NCI-H2107 (cell line): ENCODE measurements at places on chromosomes 4 and X.
A peak's percentile ranks its signal among the peaks of the same experiment; 100 is the strongest.

GRCh38 chr4:6118201-6118600, 82.1 kb downstream of the JAKMIP1 start:
- DNase-seq: no peak

GRCh38 chrX:1946974-1947373, 332.1 kb downstream of the ASMT start:
- DNase-seq: no peak

- no peak for DNase-seq
Observed at GRCh38 chr4:143241892-143242291, 57.2 kb downstream of the USP38 start.

DNA sequence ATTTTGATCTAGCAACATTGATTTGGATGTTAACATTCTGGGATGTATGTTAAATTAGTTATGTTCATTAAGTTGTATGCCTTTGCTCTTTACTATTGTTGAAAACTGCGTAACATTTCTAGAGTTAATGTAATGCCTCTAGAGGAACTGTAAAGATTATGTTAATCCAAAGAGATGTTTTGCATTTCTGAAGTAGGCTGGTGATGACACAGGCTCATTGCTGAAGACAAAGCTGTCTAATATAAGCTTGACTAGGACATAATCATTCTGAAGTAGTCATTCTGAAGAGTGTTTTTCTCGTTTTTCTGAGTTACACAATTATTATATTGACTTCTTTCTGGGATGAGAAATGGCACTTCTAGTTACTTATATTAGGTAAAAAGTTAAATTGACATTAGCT, 72.9 kb downstream of the LRP2BP start:
- no peak for DNase-seq

DNA sequence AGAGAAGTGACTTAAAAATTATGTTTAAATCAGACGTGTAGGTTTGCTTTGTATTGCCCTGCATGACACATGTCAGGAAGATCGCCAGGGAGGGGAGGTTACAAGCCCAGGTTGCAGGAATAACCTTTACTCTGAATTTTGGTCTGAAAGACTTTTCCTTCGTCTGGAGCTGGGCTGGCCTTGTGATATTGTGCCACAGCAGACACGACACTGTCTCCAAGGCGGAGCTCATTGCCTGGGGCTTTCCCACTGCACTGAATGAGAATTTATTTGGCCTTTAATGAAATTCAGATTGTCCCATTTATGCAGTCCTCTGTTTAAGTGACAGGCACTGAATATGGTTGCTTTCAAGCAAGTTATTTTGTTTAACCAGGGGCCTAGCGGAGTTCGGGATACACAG, 45.1 kb downstream of the RHOH start:
- no peak for DNase-seq

GRCh38 chr4:159767406-159767805, 664.5 kb downstream of the RAPGEF2 start:
- DNase-seq: no peak

GRCh38 chrX:11778230-11778629, 20.2 kb downstream of the MSL3 start:
- DNase-seq: no peak

- DNase-seq: no peak
Observed at GRCh38 chr4:33940281-33940680, 2304.0 kb downstream of the ARAP2 start.

- DNase-seq: no peak
Observed at GRCh38 chrX:153608376-153608775, 9.4 kb upstream of the CCNQ start.

- peak; percentile 20 for DNase-seq
Observed at GRCh38 chr4:6591313-6591712, 16.3 kb downstream of the MAN2B2 start.

DNA sequence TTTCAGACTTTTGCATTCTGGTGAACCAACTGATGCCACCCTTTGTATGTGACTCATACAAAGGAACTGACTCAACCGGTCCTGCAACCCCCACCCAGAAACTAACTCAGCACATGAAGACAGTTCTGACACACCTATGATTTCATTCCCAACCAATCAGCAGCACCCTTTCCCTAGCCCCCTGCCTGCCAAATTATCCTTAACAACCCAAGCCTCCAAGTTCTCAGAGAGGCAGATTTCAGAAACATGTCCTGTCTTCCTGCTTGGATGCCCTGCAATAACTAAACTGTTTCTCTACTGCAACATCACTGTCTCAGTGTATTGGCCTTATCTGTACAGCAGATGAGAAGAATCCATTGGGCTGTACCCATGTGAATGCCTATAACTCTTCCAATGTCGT, 284.7 kb downstream of the CAMK2D start:
- no peak for DNase-seq

- no peak for DNase-seq
Observed at GRCh38 chr4:174016251-174016650, 267.2 kb downstream of the FBXO8 start.

DNA sequence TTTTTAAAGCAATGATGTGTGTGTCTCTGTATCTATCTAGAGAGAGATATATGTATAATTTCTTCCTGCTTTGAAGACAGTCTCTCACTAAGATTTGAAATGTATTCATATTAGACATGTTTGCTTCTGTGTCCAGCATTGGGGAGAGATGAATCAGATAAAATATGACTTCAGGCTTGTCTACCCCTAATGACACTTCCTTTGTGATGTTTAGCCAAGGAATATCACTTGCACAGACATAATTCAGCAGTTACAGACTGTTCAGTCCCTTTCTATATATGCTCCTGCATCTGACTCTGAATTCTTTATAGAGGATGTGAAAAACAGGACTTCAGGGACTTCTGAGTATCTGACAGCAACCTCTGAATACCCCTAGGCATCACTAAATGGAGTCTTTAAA, 158.4 kb downstream of the DCLK2 start:
- DNase-seq: no peak

GRCh38 chr4:165464813-165465381, 86.1 kb downstream of the CPE start:
- no peak for DNase-seq

GRCh38 chr4:154577324-154577723, 13.2 kb downstream of the FGA start:
- no peak for DNase-seq

- DNase-seq: no peak
Observed at GRCh38 chr4:13430834-13431568, 53.1 kb downstream of the RAB28 start.

DNA sequence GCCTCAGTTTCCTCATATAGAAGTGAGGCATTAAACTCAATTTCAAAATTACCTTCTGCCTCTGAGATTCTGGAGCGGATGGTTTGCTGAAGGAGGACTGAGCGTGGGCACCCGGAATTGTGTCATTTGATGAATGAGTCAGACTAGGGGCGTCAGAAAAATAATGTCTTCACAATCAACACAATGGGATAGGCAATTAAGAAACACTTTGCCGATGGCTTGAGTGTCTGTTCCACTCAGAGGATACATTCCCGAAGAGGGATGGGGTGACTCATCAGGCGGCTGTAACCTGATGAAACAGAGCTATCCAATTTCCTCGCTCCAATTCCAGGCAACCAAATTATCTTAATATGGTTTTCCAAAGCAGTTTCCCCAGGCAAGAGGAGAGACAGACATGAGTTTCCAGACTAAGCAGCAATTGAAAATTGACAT, 1.2 kb upstream of the CHRNA9 start:
- DNase-seq: peak; percentile 53

DNA sequence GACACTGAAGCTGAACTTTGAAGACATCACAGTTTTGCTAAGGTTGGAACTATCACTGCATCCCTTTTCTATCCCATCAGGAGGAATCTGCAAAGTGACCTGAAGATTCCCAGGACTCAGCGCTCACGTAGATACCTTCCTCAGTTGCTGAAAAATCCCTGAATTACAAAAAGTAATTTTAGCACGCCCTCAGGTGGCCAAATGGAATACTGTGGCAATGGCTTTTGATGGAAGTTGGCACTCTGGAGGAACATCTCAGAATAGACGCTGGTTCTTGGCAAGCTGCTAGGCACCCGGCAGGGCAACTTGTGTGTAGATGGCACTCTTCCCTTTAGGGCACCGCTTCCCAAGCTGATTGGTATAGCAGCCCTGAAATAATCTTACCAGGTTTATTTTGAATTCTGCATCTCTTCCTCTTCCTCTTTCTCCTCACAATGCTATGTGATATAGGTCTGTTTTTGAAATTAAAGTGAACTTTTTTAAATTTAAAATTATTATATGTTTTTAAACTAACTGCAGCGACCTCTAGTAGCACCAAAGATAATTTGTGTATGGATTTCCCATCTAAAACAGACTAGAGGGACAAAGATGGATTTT, 16.3 kb upstream of the ESX1 start:
- DNase-seq: peak; percentile 43

DNA sequence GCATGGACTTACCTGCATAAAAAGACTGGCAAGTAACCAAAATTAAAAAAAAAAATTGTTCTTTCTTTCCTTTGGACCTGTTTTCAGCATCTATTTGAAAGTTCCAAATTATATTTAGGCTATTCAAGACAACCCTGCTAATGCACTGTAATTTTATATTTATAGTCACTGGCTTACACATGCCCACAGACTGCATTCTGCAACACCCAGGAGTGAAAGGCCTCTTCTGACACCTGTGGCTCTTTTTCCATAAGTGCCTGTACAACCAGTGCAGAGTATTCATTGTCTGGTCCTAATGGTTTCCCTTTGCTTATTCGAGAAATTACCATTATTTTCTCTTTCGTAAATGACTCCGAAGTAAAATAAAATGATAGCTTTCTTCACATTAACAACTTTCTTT, 143.3 kb downstream of the RNF150 start:
- DNase-seq: no peak

GRCh38 chr4:162557516-162558106, 393.8 kb upstream of the FSTL5 start:
- DNase-seq: no peak

DNA sequence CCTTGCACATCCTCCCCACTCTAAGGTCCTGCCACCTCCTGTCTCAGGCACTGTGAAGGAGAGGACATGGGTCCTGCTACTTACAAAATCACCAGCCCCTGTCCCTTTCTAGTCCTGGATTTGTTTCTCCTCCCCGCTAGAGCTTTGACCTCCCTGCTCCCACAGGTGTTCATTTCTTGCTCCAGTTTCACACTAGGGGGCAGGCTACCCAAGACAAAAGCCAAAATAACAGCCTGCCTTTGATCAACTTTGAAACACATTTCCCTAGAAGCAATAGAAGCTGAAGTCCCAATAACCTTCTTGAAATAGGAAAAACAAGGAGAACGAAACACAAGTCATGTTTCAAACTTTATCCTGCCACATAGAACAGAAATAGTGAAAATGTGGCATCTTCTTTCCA, 164.4 kb downstream of the QDPR start:
- DNase-seq: no peak

GRCh38 chr4:21898101-21898500, 50.5 kb downstream of the KCNIP4 start:
- DNase-seq: no peak

GRCh38 chr4:100936661-100937375, 410.5 kb downstream of the PPP3CA start:
- DNase-seq: no peak

DNA sequence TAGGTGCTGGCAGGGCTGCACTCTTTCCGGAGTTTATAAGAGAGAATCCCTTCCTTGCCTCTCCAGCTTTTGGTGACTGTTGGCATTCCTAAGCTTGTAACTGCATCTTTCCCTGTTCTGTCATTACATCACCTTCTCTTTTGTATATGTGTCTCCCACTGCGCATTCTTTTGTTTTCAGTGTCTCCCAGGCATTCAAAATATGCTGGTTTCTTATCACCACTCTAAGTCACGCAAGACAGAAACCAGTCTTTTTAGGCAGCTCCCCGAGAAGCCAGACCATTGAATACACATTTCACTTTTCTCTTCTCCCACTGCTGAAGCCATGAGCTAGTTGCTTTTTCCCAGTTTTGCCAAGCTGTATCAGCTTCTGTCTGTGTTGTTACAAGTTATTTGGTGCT, 71.0 kb downstream of the LAS1L start:
- no peak for DNase-seq

DNA sequence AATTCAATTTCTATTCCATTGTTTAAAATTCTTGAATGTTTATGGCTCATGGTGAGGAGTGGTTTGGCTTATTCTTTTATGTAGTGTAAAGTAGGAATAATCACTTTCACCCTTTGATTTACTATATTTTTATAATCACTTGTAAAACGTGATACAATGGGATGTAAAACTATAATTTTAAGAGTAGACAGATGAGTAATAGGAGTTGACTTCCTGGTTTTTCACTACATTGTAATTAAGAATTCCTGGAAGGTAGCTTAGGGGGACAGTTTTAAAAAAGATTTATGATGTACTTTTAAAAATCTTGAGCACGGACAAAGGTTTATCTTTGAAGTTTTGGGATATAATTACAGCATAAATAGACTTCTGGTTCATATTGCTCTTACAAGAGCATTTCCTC, 65.3 kb downstream of the PDGFC start:
- DNase-seq: no peak

DNA sequence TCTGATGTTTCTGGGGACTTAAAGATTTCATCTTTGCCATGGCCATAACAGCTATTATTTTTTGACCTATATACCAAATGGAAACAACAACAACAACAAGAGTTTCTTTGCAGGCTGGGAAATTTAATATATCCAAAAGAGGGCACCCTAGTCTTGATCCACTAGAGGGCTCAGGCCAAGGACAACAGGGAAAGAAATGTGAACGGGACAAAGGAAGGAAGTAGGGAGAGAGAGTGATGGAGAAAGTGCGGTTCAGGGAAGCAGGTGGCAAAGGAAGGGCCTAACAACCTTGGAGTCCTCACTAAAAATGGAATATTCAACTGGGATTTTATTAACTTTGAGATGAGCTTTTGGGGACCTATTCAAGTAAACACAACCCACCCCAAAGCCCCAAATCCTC, 67.8 kb upstream of the SCML1 start:
- DNase-seq: no peak

GRCh38 chrX:141176586-141177451, at the start of gene LDOC1:
Gene LDOC1 (minus strand): TSS chrX:141177129. CDS start chrX:141177021, 108 bp downstream.
- DNase-seq: peak; percentile 76

DNA sequence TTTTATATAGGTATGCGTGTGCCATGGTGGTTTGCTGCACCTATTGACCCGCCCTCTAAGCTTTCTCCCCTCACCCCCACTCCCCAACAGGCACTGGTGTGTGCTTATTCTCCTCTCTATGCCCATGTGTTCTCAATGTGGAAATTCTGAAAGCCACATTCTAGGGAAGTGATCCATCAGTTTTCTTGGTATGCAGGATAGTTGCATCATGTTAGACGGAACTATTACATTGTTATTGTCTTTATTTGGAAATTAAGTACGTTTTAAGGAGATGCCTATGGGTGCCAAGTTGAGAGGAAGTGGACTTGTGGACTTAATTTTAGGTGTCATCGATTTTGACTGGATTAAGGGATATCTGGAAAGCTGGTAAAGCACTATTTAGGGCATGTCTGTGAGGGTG, 204.6 kb downstream of the RBM46 start:
- no peak for DNase-seq

- DNase-seq: peak; percentile 42
Observed at GRCh38 chrX:136694431-136695087, 46.6 kb downstream of the CD40LG start.

- DNase-seq: no peak
Observed at GRCh38 chr4:105092768-105093167, 53.9 kb upstream of the TET2 start.
